ENCODE measurements at places on chromosomes 6 and 20.

- DNase-seq = no peak
Observed at GRCh38 chr6:165552248-165552736, 110.7 kb downstream of the PDE10A start.

DNA sequence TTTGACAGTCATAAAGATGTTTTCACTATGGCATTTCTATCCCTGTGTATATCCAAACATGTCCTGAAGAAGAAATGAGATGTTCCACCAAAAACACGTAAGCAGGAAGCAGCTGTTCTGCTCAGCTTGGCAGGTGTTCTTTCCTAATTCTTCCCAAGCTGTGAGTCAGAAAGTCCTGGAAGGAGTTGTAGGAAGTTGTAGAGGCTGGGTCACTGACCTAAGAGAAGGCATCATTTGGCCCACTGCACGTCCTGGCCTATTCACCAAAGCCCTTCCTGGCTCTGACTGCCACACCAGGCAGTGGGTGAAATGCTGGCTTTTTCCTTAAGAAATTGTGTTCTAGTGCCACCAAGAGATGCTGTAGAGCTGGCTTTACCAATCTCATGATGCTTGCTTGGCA lies 40.3 kb downstream of the STX11 start:
- peak; percentile 28 for DNase-seq

DNA sequence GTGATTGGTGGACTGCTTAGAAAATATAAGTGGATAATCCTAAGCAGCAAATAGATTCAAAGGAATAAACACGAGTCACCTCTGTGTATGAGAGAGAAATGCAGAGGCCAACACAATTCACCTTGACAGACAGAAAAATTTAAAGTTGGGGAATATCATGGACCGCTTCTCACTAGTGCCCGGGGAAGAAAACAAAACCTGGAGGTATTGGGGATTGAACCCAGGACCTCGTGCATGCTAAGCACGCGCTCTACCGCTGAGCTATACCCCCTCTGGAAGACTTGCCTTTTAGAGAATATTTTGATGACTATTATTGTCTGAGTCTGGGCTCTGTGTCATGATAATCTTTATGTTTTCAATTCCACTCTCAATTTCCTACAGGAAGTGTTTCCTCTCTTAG lies 111.9 kb downstream of the TRIM27 start:
- DNase-seq = peak; percentile 34

DNA sequence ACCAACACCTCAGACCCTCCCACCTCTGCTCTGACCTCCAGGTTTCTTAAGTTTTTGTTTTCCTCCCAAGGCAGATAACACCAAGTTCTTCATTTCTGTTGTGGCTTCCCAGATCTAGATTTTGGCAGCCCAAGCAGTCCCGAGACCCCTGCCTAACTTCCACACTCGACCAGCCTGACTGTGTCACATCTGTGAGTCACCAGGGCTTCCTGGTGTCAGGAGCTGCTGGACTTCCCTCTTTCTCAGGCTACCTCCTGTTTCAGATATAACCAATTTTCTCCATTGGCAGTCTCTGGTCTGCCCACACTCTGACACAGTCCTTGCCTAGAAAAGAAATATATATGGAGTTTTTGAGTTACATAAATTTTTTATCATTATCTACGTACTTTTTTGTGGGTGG lies 46.1 kb upstream of the CCN6 start:
- peak; percentile 15 for DNase-seq

GRCh38 chr6:37862430-37862829 lies 42.9 kb downstream of the ZFAND3 start:
- no peak for DNase-seq

DNA sequence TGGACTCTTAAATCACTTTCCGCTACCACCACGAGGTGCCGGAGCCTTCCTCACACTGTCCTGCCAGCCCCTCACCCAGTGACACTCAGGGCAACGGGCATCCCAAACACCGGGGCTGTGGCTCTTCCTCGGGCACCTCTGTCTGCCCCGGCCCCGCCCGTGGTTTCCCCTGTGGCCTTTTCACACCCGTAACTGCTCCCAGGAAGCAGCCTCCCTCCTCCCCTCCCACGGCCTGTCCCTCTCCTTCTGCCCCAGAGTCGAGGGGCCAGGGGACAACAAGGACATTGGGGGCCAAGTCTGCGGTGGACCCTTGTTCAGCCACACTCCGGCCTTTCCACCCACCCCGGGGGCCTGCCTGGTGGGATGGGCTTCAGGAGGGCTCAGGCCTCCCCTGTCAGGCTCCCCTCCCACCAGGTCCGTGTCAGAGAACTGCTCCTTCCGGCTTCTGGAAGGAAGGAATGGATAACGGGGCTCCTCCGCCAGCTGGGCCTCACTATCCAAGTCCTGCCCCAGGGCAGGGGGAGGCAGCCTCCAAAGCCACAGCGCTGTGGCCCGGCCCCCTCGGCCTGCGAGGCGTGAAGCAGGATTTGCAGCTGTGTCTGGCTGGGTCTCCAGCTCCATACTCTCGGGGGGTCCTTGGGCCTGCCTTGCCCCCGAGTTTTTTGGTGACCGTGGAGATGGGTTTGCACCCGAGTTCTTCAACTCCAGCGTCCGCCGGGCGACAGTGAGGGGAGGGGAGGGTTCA lies 54.7 kb upstream of the CHRNA4 start:
- no peak for DNase-seq
